ENCODE measurements at places on chromosomes 12 and 14.
A peak's percentile ranks its signal among the peaks of the same experiment; 100 is the strongest.

DNA sequence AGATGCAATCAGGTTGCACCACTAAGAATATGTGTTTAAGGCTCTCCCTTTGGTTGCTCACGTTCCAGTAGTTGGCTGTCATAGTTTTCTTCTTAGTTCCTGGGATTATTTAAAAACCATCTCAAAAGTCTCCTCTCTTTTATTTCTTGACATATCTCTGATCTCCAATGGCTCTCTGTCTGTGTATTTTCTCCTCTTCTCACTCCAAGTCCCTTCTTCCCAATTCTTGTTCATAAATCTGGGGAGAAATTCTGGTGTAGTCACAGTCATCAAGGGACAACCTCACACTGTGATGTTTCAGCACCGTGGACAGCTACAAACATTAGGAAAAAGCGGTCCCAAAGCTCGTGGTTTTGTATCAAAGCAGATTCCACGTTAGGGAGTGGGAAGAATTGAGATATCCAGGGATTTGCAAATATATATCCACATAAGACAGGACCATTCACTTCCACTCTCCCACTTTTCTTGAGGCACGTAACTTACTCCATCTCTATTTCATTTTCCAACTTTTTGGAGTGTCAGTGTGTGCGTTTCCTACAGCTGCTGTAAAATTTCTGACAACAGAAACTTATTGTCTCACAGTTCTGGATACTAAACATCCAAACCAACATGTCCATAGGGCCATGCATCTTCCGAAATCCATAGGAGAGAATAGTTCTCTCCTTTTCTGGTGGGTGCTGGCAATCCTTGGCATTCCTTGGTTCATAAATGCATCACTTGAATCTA lies 80.6 kb upstream of the TMEM233 start:
- DNase-seq = no peak

- DNase-seq = no peak
These were observed 86.5 kb downstream of the FOXA1 start for GRCh38 chr14:37508503-37508902.

DNA sequence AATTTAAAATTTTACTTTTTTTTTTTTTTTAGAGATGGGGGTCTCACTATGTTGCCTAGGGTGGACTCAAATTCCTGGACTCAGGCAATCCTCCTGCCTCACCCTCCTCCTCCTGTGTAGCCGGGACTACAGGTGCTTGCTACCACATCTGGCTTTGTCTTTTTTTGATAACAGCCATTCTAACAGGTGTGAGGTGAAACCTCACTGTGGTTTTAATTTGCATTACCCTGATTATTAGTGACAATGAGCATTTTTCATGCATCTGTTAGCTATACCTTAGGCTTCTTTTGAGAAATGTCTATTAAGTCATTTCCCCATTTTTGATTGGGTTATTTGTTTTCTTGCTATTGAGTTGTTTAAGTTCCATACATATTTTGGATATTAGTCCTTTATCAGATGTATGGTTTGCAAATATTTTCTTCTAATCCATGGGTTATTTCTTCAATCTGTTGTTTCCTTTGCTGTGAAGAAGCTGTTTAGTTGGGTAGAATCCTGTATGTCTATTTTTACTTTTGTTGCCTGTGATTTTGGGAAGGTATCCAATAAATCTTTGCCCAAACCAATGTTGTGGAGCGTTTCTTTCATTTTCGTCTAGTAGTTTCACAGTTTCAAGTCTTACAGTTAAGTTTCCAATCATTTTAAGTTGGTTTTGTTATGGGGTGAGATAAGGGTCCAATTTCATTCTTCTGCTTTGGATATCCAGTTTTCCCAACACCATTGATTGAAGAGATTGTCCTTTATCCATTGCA lies 86.1 kb downstream of the MYF5 start:
- no peak for DNase-seq

GRCh38 chr14:72665259-72665658 lies 228.6 kb downstream of the DPF3 start:
- DNase-seq = no peak

DNA sequence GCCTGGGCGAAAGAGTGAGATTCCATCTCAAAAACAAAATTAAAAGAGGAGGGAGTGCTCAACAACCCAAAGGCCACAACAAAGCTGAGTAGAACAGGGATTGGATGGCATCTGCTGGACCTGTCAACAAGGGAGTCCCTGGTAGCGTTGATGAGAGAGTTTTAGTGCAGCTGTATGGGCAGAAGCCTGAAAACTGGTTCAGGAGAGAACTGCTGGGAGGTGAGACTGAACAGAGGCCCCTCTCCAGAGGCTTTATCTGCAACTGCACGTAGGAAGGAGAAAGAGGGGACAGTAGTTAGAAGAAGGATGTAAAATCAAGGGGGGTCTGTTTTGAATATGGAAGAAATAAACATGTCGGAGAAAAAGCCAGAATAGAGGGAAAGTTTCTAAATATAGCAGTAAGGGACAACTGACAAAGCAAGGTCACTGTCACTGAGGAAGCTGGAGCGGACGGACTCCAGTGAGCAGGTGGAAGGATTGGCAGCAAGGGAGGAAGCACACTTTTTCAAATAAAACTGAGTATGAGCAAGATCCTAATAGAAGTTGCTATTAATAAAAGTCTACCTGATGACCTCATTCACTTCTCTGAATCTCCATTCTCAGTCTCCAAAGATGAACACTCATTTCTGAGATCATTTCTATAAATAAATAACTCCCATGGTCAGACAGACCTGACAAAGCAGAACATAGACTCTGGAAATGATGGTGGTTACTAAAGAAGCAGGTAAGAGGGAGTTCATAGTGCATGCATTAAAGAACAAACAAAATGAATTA lies 11.8 kb upstream of the ATF1 start:
- no peak for DNase-seq

GRCh38 chr12:106112145-106112821 lies 26.5 kb downstream of the NUAK1 start:
- no peak for DNase-seq

DNA sequence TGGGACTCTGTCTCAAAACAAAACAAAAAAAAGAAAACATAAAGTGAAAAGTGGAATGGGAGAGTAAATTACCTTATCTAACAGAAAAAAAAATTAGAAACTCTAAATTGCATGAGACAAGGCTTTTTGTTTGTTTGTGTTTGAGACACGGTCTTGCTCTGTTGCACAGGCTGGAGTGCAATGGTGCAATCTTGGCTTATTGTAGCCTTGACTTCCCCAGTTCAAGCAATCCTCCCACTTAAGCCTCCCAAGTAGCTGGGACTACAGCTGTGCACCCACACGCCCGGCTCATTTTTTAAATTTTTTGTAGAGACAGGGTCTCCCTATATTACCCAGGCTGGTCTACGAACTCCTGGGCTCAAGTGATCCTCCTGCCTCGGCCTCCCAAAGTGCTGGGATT lies 17.9 kb upstream of the FBXO34 start:
- no peak for DNase-seq

GRCh38 chr14:25836636-25837035 lies 761.2 kb downstream of the NOVA1 start:
- DNase-seq = no peak

DNA sequence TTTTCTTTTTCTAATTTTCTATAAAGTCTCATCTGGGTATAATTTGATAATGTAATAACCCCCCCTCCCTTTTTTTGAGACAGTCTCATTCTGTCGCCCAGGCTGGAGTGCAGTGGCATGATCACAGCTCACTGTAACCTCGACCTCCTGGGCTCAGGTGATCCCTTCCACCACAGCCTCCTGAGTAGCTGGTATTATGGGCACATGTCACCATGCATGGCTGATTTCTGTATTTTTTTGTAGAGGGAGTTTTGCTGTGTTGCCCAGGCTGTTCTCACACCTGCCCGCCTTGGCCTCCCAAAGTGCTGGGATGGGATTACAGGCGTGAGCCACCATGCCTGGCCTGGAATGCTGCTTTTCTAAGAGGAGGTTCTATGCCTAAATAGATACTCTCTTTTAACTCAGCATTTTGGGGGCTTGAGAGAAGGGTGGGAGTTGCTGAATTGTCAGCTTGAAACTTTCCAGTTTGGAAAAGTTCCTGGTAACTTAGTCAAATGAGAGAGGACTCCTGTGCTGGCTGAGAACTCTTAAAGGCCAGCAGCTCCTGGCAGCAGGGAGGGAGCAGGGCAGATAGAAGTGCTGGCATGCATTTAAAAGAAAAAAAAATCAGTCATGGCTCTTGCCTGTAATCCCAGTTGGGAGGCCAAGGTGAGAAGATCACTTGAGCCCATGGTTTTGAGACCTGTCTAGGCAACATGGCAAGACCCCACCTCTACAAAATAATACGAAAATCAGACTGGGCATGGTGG lies 13.0 kb downstream of the NUDT4 start:
- no peak for DNase-seq

- no peak for DNase-seq
These were observed 8.5 kb upstream of the SCARB1 start for GRCh38 chr12:124872068-124872719.

GRCh38 chr12:60205500-60205899 lies 609.7 kb downstream of the SLC16A7 start:
- DNase-seq = no peak

DNA sequence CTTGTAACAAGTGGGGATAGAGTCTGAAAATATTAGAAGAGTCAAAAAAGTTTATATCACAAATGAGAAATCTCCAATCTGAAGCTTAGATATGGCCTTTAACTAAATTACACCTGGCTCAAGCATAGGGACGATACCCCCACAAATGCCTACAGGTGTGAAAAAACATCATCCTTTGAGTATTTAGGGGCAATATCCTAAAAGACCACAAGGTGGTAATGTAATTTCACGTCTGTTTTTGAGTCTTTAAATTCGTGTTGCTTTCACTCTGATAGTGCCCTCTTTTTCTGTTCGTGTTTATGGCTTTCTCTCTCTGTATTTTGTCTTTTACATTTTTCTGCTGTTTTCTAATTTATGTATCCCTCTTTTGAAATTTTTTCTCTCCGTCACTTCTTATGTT lies 84.3 kb downstream of the ETNK1 start:
- DNase-seq = peak; percentile 37

DNA sequence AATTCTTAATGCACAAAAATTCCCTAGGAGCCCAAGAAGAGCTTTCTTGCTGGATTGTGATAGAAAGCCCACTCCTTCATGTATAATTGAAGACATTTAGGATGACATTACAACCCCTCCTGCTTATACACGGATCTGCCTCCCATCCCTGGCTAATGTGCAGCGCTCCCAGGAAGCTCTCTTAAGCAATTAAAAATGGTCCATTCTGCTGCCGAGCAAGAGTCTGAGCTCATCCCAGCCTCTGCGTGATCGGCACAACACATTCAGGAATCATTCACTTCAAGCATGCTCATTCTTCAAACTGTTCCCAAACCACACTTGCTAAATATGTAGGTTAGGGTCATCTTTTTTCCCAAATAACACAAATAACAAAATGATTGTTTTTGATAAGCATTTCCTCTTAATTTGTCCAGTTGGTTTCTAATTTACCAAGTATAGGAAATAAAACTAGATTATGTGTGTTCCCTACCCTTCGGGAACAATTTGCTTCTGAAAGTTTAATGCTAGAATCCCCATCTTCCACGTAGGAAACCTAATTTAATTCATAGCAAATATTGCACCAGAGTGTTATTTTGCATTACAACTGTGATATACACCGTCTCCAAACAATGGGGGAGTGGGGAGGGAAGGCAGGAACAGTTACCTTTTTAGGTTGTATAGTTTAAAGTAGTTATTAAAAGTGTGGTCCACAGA lies 17.3 kb upstream of the TMEM233 start:
- no peak for DNase-seq

DNA sequence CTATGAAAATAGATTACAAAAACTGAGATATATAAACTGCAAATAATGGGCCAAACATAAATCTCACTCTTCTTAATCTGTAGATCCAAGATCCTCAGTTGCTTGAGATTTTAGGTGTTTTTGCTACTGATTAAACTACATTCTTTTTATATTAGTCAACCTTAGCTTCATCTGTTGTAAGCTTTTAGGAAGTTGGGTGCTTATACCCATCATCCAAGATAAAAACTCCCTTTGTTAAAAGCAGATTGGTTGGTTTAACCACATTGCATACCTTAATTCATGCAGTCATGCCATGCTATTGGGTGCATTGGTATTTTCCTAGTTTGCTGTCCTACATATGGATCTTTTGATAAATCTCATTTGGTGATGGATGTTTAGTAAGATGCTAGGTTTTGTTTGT lies 46.2 kb upstream of the DIP2B start:
- DNase-seq = no peak
